ENCODE measurements at places on chromosomes 12 and 14.

GRCh38 chr12:93990832-93991803, 157.3 kb upstream of the PLXNC1 start:
- DNase-seq: no peak

- no peak for DNase-seq
These were observed 5.8 kb upstream of the PUS1 start for GRCh38 chr12:131923260-131923659.

DNA sequence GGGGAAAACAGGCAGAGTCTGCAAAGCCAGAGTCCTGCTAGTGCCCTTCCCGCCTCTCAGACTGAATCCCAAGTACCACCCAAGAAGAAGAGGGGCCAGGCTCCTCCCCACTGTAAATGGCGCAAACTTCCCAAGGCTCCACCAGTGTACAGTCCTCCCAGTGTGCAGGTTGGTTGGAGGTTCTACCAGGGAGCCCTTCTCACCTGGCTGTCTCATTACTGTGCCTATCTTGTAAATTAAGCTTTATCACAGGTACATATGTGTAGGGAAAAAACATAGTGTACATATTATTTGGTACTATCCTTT, 189.7 kb downstream of the FSCB start:
- no peak for DNase-seq

- DNase-seq: no peak
These were observed 844.0 kb upstream of the LRFN5 start for GRCh38 chr14:40762685-40763084.

DNA sequence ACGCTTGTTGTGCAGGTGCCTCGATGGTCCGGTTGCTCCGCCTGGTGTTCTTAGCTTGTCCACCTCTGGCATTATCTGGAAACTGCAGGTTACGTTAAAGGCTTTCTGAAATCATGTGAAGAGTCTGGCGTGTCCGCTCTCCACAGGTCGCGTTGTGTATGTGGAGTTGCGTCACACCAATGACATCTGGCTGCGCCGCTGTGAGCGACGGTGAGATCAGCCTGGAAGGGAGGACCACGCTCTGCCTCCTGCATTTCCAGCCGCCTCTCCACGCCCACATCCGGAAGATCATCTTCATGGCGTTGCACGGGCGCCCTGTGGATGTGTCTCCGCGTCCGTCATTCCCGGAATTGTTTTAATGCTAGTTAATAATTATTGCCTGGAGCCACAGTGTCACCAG, 50.6 kb upstream of the GALNT9 start:
- no peak for DNase-seq

DNA sequence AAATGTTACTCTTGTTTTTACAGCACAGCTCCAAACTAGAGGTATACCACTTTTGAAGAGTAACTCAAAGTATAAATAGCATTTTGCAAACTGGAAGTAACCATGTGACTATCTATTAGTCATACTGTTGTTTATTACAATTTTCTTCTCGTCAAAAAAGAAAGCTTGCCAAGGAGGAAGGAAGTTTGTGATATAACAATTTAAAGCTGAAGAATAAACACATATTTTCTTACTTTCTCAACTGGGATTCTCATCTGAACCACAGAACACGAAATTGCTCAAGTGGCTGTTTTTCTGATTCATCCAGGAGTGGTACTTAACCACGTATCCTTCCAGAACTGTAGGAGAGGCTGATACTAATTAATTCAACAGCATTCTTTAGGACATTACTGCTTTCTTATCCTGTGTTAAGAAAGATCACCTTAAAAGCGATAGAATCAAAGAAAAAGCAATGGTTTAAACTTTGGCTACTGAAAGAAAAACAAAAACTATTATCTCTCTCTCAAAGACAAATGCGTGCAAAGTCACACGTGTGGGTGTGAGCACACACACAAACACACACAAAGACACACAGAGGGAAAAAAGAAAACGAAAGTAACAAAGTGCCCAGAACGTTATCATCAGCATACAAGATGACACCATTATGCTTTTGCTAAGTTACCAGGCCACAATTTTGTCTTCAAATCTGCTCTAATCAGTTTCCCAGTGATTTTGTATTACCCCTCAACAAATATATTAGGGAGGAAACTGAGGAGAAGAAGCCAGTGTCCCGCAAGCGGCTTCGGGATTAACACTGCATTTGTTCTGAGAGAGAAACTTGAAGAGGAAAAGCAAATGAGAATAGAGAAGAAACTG, at the start of gene CLEC2B:
Gene CLEC2B, minus strand, starts transcription at position 48 of the 855 bp plus-strand sequence.
- DNase-seq: peak; percentile 39
